ENCODE measurements at places on chromosomes 5 and 9.

GRCh38 chr9:86471171-86471815 lies 117.1 kb upstream of the TUT7 start:
- no peak for DNase-seq

GRCh38 chr5:1669276-1670155 lies 130.1 kb downstream of the MRPL36 start:
- DNase-seq = no peak

DNA sequence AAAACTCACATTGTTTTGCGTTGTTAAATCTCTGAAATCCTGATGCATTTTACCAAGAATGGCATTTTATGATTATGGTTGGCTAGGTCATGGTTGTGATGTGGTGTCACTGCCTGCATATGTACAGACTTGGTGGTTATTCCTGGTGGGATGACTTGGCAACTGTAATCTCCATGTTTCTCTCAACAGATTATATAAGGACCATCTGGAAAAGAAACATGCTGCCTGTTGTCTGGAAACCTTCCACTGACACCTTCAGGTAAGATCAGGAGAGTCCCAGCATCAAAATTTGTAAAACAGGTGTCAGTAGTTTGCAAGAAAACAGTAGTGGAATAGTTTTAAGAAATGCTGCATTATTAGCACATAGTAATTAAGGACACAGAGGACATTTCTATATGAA lies 3.0 kb upstream of the ACER2 start:
- no peak for DNase-seq

DNA sequence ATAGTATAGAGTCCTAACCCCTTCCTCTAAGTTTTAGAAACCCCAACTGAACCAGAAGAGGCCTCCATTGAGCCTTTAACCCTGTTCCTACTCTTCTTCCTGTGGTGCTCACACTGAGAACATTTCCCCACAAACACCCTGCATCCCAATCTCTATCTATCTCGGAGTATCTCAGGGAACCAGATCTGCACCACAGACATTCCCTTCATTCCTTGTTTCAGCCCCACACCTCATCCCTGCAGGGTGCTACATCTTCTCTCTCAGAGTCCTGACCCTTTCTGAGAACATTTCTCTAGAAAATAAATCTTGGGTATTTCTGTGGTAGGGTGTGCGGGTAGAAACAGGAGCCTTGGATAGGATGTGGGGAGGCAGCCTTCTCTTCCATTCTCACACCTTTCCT lies 507.8 kb downstream of the PDE4D start:
- no peak for DNase-seq

DNA sequence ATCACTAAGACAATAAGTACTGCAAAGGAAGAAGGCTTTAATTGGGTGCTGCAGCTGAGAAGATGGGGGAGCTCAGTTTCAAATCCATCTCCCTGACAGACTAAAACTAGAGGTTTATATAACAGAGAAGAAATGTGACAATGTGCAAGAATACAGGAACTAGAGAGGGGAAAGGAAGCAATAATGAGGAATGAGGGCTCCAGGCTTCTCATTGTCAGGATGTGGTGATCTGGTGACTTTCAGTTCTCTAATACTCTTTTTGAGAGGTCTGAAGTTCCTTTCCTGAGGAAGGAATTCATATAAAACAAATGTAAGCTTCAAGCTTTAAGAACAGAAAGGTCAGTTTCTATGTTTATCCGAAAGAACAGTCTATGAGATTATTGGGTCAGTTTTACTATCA lies 42.5 kb upstream of the SPATA31E1 start:
- no peak for DNase-seq

DNA sequence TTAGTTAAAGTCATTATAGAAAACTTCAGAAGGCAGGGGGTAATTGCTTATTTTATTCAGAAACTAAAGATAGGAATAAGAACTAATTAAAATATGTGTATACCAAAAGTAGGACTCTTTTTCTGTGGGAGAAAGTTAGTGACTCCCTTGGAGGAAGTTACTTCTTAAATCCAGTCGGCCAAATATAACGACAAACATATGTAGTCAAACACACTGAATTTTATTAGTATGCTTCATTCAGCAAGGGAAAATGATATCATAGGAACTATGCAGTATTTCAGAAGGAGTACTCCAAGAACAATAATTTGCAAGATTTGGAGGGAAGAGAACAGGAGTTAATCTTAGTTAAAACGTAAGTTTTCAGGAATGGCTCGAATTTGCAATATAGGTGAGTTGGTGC lies 432.6 kb downstream of the CYLC2 start:
- no peak for DNase-seq

DNA sequence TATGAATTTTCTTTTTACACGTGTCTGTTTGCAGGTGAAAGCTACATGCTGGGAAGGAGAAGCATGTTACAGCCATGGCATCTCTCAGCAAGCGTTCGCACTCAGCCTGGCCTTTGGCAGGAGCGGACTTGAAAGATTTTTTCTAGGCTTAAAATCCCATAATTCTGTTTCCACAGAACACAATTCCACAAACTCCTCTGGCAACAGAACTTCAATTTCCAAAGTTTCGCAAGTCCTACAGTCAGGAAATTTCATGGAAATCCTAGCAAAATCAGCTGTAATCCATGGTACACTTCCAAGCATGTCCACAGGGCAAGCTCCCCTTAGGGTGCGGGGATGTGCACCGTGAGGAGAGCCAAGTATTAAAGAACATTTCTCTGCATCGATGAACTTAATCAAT lies 35.9 kb downstream of the SUB1 start:
- no peak for DNase-seq

GRCh38 chr5:72125941-72126620 lies 18.8 kb downstream of the MAP1B start:
- no peak for DNase-seq

DNA sequence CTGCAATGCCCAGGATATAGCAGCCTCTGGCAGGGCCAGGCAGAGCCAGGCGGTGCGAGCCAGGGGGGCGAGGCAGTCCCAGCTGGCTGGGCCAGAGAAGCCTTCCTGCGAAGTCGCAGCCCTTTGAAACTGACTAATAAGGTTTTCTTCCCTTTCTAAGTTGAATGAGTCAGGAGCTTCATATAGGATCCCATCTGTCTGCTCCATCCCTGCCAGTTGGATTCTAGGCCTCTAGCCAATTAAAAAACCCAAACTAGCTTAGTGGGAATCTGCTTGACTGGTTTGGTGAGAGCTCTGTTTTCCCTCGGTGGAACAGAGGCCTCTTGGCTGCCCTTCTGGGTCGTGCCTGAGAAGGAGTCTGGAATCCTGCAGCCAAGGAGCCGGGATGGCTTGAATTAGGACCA lies 70.1 kb upstream of the RAPGEF1 start:
- no peak for DNase-seq

- DNase-seq = no peak
These were observed 104.0 kb downstream of the PTTG1 start for GRCh38 chr5:160525471-160526261.

DNA sequence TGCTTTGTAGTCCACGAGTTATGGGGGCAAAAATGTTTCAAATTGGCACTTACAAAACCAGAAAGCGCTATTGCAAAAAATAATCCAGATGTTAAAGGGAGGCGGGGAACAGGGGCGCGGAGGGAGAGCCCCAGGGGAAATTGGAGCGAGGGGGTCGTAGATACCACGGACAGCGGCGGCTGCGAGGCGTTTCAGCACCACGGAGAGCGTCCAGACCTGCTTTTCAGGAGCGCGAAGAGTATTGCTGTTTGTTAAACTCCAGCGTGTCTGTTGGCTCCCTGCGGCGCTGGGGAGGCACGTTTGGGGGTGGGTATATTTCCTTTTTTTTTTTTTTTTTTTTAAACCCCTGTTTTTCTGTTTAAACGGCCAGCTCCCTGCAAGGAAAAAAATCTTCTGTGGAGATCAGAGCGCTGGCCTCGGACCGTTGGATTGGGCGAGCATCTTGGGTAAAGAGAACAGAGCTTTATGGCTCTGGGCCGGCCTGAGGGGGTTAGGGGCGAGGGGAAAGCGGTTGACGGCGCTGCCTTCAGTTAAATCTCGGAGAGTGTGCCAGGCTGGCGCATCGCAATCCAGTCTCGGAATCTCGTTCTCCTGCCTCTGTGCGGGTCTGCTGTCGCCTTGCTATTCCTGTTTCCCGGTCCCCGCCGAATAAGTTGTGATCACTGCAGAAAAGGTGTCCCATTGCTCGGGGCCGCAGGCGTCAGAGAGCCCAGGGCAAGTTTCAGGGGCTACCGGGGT lies at the start of gene GLRA1:
GLRA1 (minus strand) TSS at position 288 of the 738 bp plus-strand sequence. CDS start 302 bp downstream, outside the sequence.
- DNase-seq = no peak

DNA sequence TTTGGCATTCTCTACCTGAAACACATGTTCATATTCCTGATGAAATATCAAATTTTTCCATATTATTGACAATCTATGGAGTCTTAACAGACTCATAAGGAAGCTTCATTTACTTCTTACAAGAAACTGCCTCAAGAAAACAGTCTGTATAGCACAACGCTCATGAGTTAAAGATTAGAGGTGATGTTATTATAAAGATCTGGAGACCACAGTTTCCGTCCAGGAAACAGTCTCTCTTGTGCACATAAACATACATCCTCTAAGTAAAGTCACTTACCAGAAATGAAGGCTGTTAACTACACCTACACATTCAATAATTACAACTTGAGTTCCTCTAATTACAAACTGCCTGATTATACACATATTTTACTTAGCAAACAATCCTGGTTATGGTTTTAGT lies 86.9 kb downstream of the RAPGEF6 start:
- DNase-seq = no peak

- DNase-seq = peak; percentile 10
These were observed 664 bp upstream of the ARSB start for GRCh38 chr5:78985725-78986223.

DNA sequence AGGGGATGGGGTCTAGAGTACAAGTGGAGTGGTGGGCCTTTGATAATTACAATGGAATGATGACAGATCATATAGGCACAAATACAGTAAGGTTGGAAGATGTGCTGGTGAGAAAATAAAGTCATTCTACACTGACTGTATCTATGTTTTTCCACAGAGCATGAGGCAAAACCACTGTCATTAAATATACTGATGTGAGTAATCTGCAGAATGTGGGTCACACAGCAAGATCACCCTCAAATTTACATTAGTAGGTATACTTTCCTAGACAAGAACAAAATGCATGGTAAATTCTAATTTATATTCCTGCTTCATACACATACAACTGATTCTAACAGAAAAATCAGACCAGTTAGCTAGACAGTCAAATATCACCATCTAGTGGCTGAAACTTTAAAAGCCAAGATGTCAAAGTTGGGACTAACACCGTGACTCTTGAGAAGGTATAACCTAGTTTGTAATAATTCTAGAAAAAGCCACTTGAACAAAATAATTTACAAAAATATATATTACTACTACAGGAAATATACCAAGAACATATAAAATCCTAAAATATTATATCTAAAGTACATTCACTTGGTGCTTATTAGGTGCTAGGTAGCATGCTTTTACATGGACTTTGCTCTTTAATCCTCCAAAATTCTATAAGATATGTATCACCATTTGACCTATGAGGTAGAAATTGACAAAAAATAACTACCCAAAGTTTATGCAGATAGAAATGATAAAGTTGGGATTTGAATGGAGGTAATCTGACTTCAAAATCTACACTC lies 19.5 kb downstream of the TTC33 start:
- no peak for DNase-seq

DNA sequence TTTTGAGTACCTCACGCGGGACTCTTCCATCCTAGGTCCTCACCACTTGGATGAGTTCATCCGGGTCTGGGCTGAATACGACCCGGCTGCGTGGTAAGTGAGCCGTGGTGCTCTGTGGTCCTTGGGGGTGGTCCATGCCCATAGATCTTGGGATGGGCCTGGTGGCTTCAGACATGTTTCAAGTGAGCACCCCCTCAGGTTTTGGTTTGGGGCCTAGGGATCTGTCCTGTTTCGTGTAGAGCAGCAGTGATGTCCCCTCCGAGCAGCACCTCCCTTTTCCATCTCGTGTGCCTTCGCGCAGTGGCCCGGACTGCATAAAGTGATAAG lies 218.9 kb downstream of the CACNA1B start:
- DNase-seq = no peak

- no peak for DNase-seq
These were observed 663.7 kb upstream of the MEF2C start for GRCh38 chr5:89546657-89547056.

- DNase-seq = no peak
These were observed 2.2 kb upstream of the ZNF366 start for GRCh38 chr5:72509401-72509800.

- DNase-seq = no peak
These were observed 795.0 kb downstream of the EFNA5 start for GRCh38 chr5:106875591-106876297.

GRCh38 chr5:109714592-109714991 lies 24.9 kb downstream of the MAN2A1 start:
- no peak for DNase-seq

DNA sequence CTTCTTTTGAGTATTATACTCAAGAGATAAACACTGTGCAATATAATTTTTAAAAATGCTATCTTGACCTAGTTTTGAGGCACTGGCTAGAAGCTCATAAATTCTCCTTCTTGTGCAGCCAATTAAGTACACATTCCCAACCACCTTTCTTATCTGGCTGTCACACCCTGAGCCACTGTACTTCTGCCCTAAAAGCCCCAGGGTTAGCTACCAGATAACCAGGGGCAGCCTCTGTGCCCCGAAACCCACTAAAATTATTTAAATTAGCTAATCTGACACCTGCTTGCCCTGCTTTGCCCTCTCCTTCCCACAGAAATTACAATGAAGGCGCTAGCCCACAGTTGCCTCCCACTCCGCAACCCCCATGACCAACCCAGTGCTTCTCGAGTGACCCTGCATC lies 597.3 kb upstream of the TYRP1 start:
- no peak for DNase-seq

DNA sequence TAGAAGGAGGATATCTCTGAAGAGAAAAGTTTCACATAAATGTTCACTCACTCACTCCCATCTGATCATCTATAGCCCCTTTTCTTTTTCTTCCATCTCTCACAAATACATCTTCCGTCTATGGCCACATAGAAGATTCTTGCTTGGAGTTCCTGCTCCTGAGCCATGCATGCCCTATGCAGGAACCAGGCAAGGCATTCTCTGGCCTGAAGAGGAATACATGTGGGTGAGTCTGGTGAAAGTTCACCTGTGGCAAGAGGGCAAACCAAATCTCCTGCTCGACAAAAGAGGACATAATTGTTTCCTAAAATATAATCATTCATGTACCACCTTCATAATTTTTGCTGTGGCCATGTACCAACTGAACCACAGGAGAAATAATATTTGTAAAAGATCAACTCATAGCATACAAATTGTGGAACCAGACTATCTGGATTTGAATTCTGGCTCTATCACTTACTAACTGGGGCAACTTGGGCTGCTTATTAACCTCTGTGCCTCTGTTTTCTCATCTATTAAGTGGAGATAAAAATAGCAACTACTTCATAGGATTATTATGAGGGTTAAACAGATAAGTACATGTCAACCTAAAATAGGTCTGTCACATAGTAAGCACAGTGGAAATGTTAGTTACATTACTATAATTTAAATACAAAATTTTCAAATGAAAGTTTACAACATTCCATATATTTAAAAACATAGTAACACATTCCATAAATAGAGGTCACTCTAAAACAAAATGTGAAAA lies 121.2 kb upstream of the NFIB start:
- DNase-seq = no peak

- no peak for DNase-seq
These were observed at the start of gene GFRA3 for GRCh38 chr5:138274189-138274853. Gene GFRA3 (minus strand): TSS chr5:138274621. CDS start chr5:138274424, 197 bp downstream.

GRCh38 chr9:125961072-125961471 lies 213.9 kb downstream of the PBX3 start:
- no peak for DNase-seq

GRCh38 chr9:431701-432100 lies 217.0 kb downstream of the DOCK8 start:
- DNase-seq = no peak
